Activated T-cell treated with anti-CD3 and anti-CD28 coated beads, Interleukin-2, amount 50 U/mL, for 4 hours (primary cell): ENCODE measurements at places on chromosomes 7 and 10. TPM values are rescaled to one million over a fixed set of nuclear protein-coding genes. Genes with fewer than 3 reads are reported as not detected.

DNA sequence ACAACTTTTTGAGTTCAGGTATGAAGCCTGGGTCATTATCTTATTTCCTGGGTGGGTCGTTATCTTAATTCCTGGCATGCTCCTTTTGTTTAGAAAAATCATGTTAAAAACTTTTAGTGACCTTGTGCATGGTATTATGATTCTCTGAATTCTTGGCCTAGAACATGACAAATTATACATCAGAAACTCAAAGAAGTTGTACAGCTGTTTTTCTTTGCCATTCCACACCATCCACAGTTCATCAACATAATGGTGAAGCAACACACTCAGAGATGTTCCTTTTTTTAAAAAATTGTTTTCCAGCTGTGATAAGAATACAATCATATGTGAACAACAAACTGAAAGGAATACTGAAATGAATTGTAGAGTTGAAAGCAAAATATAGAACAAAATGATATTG lies 149.2 kb upstream of the SEMA3D start:
- no peak for DNase-seq

The FRMPD2 gene
- total RNA-seq = not detected

GRCh38 chr7:51160990-51161615 lies 155.5 kb downstream of the COBL start:
- DNase-seq = peak; percentile 36

GRCh38 chr7:6691103-6691502 lies 15.6 kb downstream of the ZNF12 start:
- DNase-seq = no peak

- DNase-seq = no peak
Measured at GRCh38 chr10:118633786-118634185, 38.3 kb upstream of the PRLHR start.

The GDF2 gene
- not detected for total RNA-seq

DNA sequence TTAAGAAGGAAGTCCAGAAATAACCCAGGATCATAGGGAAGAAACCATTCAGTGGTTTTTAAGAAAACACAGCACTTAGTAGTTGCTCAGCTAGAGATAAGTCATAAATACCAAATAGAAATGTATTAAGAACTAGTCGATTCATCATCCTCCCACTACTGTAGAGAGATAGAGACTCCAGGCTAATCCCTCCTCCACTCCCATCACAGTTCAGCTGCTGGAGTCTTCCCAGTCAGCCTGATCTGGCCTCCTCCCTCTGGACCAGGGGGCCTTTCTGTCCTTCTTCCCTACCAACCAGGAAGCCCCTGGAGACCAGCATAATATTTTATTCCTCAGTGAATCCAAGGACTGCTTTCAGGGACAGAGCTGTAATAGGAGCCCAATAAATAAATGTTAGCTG lies 294.1 kb upstream of the YAE1 start:
- no peak for DNase-seq

GRCh38 chr7:20508109-20508508 lies 107.4 kb upstream of the ABCB5 start:
- no peak for DNase-seq

GRCh38 chr10:104274762-104275721 lies 6.1 kb downstream of the GSTO2 start:
- peak; percentile 47 for DNase-seq

DNA sequence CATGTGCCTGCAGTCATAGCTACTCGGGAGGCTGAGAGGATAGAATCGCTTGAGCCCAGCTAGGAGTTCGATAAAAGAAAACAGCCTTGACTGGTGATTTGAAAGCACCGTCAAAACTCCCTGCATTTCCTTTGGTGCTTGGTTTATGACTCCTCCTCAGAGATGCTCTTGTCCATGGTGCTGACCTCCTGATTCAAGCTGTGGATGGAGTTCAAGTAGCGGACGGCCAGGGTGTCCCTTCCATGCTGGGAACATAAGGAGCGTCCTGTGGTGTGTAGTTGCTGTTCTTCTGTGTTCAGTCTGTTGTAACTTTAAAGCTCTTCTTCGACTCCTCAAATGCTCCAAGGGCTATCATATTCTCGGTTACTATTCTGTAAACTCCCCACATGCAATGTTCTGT lies 382.5 kb upstream of the KIAA1217 start:
- no peak for DNase-seq

DNA sequence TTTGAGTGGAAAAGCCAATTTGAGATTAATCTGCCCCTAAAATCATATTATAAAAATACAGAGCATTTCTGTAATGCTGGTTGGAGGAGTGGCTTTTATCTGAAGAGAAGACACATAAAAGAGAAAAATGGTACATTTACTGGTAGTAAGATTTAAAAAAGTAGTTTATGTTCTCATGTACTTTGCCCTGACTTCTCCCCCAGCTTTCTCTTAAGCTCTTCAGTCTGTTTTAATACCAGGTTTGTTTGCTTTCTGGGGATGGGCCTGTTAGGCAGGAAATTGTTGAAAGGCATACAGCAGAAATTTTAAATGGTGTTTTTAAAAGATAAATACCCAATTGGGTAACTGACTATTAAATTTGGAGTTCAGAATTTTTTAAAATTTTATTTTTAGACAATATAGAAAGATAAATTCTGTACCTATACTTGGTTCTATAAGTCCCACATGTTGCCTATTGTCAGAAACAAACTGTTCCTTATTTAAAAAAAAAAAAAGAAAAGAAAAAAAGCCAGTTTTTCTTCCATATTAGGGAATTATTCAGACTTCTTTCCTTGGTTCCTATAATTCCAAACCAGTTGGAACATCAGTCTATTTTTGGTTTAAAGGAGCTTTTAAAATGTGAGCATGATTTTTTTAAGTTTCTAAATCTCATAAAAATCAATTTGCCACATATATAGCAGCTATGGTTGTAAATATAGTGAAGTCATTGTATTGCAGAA lies 136.6 kb downstream of the ARID5B start:
- no peak for DNase-seq

The C10orf143 gene
- 4.2 TPM for total RNA-seq
